Lower leg skin (tissue), 4 donors: ENCODE measurements at places on chromosomes 3 and 15.
A peak's percentile ranks its signal among the peaks of the same experiment; 100 is the strongest.

GRCh38 chr15:90901175-90902039, 1.7 kb upstream of the MAN2A2 start:
- DNase-seq, result no peak

- DNase-seq, result no peak
These were observed 13.8 kb downstream of the ALDH1A3 start for GRCh38 chr15:100893261-100893963.

DNA sequence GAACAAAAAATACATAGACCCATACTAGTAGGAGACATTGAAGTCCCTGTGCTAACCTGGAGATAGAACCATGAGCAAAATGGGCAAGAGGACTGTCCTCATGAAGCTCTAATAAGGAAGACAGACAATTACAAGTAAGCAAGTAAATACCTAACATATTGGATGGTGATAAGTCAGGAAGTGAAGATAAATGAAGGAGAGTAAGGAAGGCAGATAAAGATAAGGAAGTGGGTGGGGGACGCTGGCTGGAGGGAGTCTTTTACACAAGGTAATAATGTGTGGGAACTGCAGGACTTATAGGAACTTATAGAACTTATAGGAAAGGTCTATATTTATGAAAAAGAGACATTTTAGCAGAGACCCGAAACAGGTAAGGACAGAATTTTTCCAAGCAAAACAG, 148.9 kb upstream of the ABI3BP start:
- no peak for DNase-seq

DNA sequence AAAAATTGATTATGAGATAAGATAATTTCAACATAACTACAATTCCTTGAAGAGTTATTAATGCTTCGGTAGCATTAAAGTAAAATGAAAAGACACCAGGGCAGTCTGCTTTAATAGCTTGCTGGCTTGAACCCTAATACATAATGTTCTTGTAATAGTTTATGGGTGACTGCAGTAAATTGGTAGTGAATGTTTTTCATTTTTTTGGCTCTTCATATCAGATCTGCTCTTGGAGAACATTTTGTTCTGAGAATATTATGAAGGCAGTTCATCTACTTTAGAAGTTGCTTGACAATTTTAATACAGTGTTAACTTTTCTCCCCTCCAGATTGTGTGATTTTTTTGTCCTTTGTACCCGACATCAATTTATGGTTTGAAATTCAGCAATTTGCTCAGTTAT, 128.4 kb downstream of the ZBTB20 start:
- no peak for DNase-seq

GRCh38 chr3:62266668-62267283, 106.6 kb downstream of the FEZF2 start:
- DNase-seq, result no peak

DNA sequence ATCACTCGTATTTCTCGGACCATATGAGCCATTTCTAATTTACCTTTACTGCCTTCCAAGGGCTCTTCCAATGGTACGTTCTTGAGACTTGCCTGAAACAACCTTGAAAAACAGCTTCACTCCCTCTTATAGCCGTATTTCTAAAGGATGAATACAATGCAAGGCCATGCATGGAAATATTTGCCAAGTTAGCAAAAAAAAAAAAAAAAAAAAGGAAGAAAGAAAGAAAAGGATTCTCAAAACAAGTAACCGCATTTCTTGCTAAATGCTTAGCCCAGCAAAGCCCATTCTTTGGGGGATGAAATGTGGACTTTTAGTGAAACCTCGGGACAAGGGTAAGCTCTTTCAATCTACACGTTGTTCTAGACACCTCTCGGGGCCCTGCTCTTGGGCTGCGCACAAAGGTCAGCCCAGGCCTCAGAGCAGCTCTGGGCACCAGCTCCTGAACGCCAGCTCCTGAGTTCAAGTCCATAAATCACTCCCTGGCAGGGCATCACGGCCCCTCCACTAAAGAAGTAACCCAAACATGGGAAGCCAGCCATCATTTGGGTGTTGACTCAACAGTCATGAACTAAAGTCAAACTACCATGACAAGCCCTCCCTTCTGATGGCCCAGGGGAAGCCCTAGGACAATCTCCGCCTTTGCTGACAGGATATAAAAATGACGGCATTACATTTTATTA, 132.7 kb downstream of the ADAMTS17 start:
- DNase-seq, result no peak

- no peak for DNase-seq
These were observed 19.2 kb upstream of the MORF4L1 start for GRCh38 chr15:78853500-78853899.

DNA sequence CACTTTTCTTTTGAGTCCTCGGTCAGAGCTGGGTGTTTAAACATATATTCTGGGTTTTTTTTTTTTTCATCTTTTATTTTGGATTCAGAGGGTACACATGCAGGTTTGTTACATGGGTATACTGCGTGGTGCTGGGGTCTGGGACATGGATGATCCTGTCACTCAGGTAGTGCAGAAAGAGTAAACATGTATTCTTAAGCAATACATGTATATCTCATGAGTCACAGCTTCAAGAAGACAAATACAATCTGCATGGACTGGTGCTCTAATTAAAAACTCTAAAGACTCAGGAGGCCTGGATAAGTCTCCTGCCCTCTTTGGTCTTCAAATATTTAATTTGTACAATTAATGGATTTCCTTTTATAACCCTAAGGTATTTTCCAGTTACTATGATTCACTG, 50.6 kb upstream of the PHLDB2 start:
- no peak for DNase-seq

- peak; percentile 78 for DNase-seq
These were observed 27.0 kb upstream of the SFMBT1 start for GRCh38 chr3:53072653-53073552.

GRCh38 chr15:31452595-31453557, 126.2 kb downstream of the KLF13 start:
- DNase-seq, result peak; percentile 13

- no peak for DNase-seq
These were observed 528.1 kb upstream of the MCTP2 start for GRCh38 chr15:93703092-93703739.

DNA sequence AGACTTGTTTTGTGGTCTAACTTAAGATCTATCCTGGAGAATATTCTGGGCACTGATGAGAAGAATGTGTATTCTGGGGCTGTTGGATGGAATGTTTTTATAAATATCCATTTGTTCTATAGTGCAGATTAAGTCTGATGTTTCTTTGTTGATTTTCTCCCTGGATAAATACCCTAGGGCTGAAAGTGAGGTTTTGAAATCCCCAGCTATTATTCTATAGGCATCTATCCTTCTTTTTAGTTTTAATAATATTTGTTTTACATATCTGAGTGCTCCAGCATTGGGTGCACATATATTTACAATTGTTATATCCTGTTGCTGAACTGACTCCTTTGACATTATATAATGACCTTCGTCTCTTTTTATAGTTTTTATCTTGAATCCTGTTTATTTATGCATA, 42.9 kb downstream of the GALK2 start:
- DNase-seq, result no peak

GRCh38 chr15:65762914-65763787, 28.9 kb downstream of the DENND4A start:
- no peak for DNase-seq

- DNase-seq, result no peak
These were observed 1011.9 kb downstream of the VGLL3 start for GRCh38 chr3:85979034-85979433.

- no peak for DNase-seq
These were observed 271.2 kb downstream of the RBMS3 start for GRCh38 chr3:29552051-29552450.

- DNase-seq, result no peak
These were observed 5.1 kb downstream of the IGDCC3 start for GRCh38 chr15:65372787-65373067.

DNA sequence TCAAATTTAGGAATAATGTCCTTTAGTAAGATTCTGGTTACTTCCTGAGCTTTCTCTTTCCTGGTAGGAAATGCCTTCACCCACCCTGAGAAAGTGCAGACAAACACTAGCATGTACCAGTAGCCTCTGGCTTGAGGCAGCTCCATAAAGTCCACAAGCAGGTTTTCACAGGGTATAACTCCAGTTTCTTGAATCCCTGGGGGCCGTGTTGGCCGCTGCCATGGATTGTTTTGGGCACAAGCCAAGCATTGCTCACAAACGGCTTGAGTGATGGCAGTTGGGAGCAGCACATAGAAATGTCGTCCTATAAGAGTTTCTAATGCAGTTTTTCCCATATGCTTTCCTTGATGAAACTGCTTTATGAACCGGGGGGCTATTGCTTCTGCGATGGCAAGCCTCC, 164.1 kb downstream of the STXBP5L start:
- no peak for DNase-seq

- no peak for DNase-seq
These were observed 31.1 kb downstream of the TMEM212 start for GRCh38 chr3:171874251-171874681.

DNA sequence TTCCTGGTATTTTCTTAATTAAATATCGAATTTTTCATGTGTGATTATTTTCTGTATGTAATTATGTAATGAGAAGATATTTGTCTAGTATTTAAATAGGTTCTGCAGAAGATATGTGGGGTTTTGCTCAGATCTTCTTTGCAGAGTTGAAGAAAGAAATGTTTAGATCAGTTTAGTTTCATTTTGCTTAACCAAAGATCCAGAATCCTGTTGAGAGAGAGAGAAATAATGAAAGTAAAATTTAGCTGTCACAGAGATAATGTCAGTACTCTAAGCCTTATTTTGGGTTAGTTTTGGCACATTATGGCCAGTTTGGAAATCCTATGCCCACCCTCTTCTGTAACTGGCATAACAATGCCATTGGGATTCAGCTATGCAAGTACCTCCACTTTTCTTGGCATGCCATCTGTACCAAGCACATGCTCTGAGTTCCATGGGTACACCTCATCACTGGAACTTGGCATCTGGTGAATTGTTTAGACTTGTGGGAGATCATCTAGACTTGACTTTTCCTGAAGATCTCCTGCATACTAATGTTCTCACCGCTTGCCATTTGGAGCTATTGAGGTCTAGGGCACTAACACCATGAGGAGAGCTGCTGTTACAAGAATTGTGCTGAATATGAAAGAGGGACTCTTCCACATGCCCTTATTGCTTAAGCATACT, 30.9 kb downstream of the PLSCR1 start:
- no peak for DNase-seq

- DNase-seq, result no peak
These were observed 13.6 kb upstream of the CSK start for GRCh38 chr15:74768099-74768770.

- DNase-seq, result no peak
These were observed 126.8 kb upstream of the UBE3A start for GRCh38 chr15:25565470-25566264.

DNA sequence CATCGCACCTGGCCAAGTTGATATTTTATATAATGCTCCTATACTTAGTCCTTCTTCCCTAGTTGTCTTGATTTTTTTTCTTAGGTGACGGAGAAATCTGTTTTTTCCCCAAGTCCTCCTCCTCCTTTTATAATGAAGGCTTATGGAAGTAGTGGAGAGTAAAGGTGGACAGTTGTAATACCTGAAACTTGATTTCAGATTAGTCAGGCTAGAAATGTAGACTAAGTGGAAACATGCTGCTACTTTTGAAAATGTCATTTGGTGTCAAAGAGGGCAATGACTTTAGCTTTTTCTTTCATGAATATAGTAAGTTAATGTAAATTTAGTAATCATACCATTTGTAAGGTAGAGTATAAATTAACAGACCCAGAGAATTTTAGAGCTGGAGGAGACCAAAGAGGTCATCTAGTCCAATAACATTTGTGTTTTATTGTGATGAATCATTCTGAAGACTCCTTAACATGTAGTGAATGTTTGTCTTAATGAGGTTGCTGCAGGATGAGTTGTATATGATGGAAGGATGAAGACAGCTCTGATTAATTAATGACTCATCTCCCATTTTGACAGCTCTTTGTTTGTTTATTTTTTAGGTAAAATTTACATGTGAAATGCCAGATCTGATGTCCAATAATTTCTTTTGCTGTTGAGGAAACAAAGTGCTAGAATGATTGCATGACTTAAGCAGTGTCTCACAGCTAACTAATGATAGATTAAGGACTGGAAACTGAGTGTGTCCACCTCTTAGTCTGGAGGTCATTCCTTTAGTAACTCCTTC, 8.7 kb downstream of the CTDSPL2 start:
- no peak for DNase-seq

DNA sequence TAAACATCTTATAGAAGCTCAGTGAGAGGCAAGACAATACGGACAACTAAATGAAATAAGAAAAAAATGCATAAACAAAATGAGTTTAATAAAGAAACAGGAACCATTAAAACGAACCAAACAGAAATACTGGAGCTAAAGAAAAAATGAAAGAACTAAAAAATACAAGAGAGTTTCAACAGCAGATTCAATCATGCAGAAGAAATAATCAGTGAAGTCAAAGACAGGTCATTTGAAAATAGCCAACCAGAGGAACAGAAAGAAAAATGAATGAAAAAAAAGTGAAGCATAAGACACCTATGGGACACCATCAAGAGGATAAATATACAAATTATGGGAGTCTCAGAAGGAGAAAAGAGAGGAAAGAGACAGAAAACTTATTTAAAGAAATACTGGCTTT, 42.5 kb upstream of the PRR20G start:
- no peak for DNase-seq

GRCh38 chr3:17213102-17213501, 328.3 kb downstream of the PLCL2 start:
- no peak for DNase-seq

- DNase-seq, result no peak
These were observed 4.4 kb downstream of the WDR73 start for GRCh38 chr15:84649706-84650105.

DNA sequence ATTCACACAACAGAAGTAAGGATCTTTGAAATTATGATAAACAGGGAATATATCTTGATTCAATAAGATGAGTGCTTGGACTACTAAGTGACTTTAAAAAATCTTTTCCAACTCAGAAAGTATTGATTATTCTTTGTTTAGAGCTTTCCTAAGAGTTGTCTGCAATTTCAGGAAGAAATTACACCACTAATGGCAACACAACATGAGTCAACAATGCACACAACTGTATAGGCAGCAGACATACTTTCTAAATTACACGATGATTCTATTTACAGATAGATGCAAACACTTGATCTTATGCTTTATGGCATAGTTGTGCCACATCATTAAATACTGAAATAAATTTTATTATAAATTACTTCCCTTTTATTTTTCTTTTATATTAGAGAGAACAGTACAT, 4.4 kb downstream of the NAA50 start:
- no peak for DNase-seq

DNA sequence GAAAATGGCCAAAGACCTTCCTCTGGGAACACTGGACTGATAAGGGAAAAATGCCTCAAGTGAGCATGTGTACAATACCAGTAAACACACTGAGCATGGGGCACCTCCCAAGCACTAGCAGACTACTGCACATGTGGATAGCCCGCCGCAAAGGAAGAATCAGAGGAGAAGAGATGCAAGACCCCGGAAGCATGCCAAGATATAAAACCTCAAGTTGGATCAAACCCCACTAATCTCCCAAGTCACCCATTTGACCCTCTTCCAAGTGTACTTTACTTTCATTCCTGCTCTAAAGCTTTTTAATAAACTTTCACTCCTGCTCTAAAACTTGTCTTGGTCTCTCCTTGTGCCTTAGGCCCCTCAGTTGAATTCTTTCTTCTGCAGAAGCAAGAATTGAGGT, 121.1 kb upstream of the PLAAT1 start:
- DNase-seq, result no peak
